ENCODE measurements at places on chromosomes 4 and X.

DNA sequence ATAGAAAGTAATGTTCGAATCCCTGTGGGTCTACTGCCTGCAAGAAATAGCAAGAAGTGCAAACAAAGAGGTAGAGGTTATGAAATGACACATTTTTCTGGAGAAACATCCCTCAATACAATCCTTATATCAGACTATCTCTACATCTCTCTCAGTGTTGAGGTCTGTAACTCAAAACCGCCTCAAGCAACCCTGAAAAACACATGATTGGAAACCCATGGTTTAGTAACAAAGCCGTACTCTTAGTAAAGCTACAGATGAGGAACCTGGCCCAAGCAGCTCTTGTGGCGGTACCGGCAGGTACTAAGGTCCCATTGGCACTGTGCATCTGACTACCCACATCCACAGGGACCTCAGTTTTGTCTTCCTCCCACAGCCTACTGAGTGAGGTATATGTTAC is 53.9 kb downstream of the IRF2 start:
- no peak for DNase-seq

DNA sequence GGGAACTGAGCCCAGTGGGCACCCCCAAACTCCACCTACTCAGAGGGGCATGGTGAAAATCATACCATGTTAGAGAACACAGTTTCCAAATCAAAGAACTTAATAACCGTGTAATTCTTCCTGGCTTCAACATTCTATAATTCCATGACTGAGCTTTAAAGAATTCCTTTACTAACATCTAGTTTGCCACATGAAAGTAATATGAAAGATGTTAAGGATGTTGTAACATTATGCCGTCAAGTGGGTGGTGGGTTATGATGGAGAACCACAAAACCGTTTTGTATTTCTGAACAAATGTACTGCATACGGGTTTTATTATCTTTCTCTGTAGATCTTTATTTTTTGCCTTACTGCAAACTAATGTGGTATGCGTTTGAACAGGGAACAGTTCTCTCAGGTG is 549.0 kb upstream of the MAGEB2 start:
- no peak for DNase-seq

- no peak for DNase-seq
These were observed 173.6 kb downstream of the CBR4 start for GRCh38 chr4:168836490-168836889.

GRCh38 chr4:48243887-48244286 is 25.8 kb downstream of the TEC start:
- no peak for DNase-seq

DNA sequence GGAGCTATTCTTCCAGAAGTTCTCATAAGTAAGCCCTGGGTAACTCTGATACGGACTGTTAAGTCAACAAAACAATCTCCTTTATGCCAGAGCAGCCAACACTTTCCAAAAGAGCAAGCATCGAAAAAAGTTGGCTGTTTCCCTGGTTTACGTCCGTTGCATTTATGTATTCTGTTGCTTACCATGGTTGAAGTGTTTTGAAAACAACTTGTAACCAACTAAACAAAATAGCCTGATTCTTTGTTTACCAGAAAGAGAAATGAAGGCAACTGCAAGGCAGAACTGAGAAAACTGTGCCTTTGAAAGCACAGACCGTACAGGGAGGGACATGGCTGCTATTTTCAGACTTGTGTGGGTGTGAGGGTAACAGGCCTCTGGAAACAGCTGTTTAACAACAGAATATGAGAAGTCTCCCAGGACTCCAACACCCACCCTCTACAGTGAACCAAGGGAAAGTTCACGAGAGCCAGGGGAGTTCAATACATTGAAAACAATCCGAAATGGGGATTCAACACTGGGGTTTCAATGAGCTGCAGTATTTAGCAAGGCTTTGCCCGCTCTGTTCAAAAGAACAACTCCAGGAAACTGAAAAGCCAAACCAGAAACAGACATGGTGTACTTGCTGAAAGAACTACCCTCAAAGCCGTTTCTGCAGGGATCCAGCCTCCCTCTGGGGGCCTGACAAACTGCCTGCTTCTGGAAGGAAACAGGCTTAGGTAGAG is 95.8 kb upstream of the EGFL6 start:
- DNase-seq = no peak

- DNase-seq = no peak
These were observed 595.9 kb downstream of the CENPC start for GRCh38 chr4:66949419-66949818.

DNA sequence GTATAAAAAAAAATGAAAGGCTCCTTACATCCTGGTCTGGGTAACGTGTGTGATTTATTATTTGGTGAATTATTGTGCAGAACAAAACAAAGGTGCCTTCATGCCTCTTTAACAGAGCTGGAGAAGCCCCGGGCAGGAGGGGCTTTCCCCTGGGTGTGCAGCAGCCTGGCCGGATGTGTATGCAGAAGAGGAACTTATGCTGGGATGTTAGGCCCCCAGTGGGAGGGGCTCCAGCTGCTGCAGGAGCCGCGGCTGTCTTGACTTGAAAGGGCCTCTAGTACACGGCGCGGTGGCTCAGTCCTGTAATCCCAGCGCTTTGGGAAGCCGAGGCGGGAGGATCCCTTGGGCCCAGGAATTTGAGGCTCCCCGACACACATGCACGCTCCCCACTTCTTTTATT is 16.0 kb downstream of the CCNQ start:
- DNase-seq = peak; percentile 13

DNA sequence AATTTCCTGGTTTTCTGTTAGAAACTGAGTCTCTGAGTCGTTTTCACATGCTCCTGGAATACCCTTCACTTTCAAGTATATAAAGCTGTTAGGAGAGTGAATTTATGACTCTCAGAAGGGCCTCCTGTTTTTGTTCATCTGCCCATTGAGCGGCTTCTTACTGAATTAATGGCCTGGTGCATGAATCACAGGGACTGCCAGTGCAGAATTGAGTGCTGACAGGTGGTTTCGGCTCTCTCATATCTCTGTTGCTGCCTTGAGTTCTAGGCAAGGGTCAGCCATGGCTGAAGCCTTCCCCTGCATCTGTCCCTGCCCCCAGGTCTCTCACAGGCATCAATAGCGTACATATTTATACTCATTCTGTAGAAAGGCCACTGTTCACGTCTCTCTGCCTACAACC is 22.7 kb upstream of the SEPSECS start:
- DNase-seq = no peak

GRCh38 chr4:167555338-167556022 is 321.2 kb upstream of the SPOCK3 start:
- no peak for DNase-seq

DNA sequence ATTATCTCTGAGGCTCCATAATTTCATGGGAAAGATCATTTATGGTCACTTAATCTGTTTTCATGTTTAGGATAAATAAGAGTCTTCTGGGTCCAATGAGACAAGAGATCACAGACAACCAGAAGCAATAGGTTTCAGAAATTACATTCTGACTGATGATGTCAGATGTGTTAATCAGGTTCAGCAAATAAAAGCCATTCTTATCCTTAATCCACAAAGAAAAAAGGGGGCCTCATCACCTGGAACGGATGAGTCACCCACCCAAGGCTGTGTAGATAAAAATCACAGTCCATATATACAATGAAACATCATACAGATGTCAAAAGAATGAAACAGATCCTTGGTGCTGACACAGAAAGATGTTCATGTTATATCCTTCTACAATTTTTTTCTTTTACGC is 36.6 kb downstream of the SYTL4 start:
- no peak for DNase-seq

- DNase-seq = no peak
These were observed 1530.0 kb downstream of the PCDH18 start for GRCh38 chr4:136002316-136002715.

GRCh38 chr4:40848940-40849339 is 99.2 kb downstream of the NSUN7 start:
- DNase-seq = no peak

DNA sequence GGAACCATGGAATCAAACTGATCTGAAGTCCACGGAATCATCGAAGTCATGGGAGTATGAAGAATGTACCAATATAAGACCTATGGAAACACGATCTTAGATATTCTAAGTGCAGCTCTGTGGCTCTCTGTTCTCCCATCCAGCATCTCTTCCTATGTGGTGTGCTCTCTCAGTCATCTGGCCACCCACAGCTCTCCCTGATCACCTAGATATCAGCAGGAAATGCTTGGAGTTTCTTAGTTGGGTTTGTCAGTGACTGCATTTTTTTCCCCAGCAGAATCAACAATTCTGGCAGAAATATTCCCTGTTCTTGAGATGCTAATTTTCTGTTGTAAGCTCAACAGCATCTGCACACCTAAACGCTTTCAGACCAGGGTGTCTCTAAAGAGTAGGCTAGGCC is 94.1 kb downstream of the GC start:
- no peak for DNase-seq

GRCh38 chr4:169252339-169253112 is 18.2 kb downstream of the SH3RF1 start:
- no peak for DNase-seq

- DNase-seq = no peak
These were observed 947.8 kb downstream of the C4orf33 start for GRCh38 chr4:130043732-130044160.

- DNase-seq = no peak
These were observed at the start of gene PHEX for GRCh38 chrX:22032084-22032483. Gene PHEX, plus strand, starts transcription at chrX:22032325. Its CDS starts 681 bp downstream, at chrX:22033006.

- DNase-seq = no peak
These were observed 273.0 kb downstream of the PPP3CA start for GRCh38 chr4:101074326-101074725.

DNA sequence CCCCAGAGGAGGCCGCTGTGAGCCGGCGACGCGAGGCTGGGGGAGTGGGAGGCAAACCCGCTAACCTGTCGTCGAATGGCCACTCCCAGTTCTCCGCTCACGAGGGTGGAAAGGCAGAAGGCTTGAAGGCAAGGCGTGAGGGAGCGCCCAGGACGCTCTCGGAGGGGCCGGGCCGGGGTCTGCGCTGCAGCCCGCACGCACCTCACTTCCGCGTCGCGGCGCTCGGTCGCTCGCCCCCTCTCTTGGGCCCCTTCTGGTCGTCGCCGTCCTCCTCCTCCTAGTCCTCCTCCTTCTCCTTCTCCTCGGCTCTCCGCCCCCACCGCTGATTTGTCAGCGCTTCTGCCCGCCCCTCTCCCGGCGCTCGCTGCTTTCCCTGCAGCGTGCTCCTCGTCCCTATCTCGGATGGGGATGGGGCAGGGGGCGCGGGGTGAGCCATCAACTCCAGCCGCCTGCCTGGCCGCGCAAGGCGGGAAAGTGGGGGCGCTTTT is at the start of gene SNCA:
SNCA (minus strand) TSS at position 265 of the 488 bp plus-strand sequence. CDS start 1,494 bp downstream, outside the sequence.
- DNase-seq = peak; percentile 63

- no peak for DNase-seq
These were observed 68.5 kb downstream of the NPNT start for GRCh38 chr4:105963461-105964400.

DNA sequence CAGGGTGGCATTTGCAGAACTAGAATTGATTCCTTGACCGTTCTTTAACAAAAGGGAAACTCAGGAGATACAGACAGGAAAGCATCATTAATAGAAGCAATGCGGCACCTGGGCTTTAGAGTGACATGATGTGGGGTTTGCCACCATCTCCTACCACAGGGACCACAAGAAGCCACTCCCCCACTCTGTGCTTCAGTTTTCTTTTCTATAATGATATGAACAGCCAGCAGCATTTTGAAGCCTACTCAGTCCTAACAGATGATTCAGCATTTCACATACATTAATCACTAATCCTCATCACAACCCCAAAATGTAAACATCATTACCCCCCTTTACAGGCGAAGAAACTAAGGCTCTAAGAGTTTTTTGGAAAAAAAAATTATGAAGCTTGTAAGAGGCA is 22.9 kb downstream of the CCDC149 start:
- no peak for DNase-seq

- DNase-seq = peak; percentile 41
These were observed 10.1 kb upstream of the FGG start for GRCh38 chr4:154622598-154622997.

- no peak for DNase-seq
These were observed 88.0 kb upstream of the TRIM2 start for GRCh38 chr4:153116291-153116680.

DNA sequence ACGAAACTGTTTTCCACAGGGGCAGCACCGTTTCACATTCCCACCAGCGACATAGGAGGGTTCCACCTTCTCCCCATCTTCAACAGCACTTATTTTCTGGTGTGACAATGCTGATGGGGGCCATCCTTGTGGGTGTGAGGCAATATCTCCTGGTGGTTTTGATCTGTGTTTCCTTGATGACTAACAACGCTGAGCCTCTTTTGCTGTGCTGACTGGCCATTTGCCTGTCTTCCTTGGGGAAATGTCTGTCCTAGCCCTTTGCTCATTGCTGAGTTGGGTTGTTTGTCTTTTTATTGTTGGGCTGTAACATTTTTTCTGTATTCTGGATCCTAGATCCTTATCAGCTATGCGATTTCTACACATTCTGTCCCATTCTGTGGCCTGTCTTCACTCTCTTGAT is 33.7 kb downstream of the ATP2B3 start:
- DNase-seq = no peak

DNA sequence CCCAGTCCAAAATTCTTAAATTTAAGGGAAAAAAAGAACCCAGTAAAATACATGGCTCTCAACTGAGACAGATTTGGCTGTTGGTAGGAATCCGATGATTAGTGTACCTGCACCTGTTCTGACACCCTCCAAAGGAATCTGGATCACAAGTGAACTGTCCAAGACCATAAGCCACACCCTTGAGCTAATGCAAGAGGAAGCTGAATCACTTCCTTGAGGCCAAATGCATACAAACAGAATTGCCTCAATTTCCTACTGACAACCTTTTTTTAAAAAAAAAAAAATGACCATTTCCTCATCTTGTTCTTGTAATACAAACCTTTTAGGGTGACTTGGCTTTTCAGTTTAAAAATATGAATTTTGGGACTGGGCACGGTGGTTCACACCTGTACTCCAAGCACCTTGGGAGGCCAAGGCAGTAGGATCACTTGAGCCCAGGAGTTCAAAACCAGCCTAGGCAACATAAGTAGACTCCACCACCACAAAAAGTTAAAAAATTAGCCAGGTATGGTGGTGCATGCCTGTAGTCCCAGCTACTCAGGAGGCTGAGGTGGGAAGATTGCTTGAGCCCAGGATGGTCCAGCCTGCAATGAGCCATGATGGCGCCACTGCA is 10.7 kb upstream of the FBXL5 start:
- DNase-seq = no peak

GRCh38 chr4:9608300-9608699 is 164.1 kb downstream of the DEFB131A start:
- DNase-seq = no peak

DNA sequence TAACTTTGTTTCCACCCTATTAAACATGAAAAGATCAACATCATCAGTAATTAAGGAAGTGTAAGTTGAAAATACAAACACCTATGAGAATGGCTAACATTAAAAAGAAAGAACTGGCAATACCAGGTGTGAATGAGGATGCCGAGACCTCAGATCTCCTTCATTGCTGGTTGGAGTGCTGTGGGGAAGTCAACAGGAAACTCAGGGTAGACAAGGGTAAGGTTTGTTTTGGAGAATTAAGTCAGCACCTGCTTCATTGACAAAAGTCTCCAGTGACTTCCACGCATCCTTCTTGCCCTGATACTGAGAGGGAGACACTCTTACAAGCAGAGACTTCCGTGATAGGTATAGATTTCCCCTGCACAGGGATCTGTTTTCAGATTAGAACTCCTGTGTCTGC is 106.1 kb downstream of the IRF2 start:
- DNase-seq = no peak

GRCh38 chr4:55618546-55619143 is 17.5 kb downstream of the NMU start:
- DNase-seq = no peak
